ENCODE measurements at places on chromosomes 11 and 22.

DNA sequence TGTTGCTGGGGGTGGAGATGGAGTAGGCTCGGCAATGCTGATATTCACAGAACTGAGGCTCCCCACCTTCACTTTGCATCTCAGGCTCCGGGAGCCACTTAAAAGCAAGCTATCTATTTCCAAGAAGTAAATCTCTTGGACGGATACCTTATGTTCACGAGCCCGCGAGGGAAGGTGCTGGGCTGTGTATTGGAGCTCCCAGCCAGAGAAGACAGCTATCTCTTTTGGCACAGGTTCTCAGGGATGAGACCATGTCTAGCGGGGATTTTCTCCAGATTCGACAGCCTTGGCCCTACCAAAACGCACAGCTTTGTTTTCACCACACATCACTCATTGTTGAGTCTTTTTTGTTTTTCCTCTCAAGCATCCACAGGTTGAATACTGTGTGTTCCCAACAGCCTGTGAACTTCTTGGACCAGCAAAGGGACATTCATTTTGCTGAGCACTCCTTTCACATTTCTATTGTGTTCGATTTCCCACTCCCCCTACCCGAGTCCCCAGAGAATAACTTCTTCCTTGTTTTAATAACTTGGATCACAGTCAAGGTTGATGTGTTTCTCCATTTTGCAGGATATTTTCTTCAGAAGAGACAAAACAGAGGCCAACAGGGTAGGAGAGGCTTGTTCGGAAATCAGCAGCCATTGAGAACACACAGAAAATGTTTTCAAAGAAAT lies 23.3 kb downstream of the WT1 start:
- DNase-seq = no peak

GRCh38 chr11:114193730-114194679 lies 102.2 kb upstream of the NNMT start:
- DNase-seq = no peak

- no peak for DNase-seq
Measured at GRCh38 chr11:56848141-56848809, 99.8 kb upstream of the OR9G4 start.

DNA sequence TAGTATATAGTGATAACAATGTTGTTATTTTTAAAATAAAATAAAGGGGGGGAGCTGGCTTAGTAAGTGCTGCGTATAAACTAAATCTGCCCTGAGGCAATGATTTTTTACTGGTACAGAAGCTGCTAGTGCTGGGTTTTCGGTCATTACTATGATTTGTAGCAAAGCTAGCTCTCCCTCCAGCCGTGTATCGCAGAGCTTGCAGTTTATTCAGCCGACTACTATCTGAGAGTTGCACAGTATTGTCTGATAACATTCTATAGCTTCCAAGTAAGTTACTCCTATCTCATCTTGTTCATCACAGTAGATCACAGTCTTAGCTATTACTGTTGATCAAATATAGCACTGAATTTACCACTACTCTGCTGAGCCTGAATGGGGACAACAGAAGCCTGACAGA lies 805.5 kb upstream of the ARHGAP42 start:
- no peak for DNase-seq

- DNase-seq = no peak
Measured at GRCh38 chr22:39026509-39027150, 5.7 kb downstream of the APOBEC3D start.

DNA sequence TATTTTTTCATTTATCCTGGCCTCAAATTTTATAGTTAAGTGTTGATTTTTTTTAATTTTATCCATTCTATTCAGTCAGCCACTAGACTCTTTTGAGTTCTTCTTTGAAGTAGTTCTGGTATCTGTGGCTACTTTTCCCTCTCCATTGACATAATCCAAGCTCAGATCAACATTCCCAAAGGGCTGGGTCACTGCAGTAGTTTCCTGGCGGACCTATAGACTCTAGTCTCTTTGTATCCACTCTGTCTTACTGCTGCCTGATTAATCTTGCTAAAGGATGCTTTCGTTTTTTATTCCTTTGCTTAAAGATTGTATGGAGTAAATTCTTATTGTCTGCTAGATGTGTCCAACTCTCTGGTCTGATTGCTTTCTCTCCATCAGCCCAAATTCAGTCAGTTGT lies 87.6 kb downstream of the UVRAG start:
- no peak for DNase-seq

DNA sequence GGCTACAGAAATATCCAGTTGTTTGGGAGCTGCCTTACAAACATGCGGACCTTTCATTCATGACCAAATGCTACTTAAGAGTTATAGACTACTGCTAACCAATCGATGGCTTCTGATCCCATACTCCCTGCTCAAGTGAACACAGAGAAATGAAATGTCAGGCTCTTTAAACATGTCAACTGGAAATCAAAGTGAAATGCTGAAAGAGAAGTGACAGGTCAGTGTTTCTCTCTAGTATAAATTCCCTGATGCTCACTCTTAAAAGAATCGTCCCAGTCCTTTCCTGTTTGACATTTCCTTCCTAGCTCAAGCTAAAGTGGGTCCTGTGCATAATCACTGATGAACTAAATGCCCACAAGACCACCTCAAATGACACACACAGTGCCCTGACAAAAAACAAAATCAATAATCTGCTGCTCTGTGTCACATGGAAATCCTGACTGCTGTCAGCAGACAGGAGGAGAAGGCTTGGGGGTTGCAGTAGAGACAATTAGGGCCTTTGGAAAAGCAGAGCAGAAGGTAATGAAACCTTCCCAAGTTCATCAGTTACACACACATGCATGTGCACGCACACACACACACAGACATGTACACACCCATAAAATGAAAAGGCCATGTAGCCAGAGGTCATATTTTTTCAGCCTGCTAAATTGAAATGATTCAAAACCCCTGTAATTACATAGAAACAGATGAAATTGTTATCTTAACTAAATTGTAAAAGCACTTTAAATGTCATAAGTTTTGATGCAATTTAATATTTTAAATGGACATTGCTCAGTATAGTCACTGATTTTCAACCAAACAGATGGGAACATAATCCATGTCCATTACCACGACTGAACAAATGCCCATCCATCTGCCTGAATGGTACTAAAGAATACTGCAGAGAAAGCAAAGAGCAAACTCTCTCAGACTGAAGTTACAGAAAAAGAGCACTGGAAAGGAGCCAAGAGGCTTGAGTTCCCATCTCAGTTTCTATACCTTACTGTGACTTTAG lies 330.7 kb downstream of the TTC28 start:
- no peak for DNase-seq

DNA sequence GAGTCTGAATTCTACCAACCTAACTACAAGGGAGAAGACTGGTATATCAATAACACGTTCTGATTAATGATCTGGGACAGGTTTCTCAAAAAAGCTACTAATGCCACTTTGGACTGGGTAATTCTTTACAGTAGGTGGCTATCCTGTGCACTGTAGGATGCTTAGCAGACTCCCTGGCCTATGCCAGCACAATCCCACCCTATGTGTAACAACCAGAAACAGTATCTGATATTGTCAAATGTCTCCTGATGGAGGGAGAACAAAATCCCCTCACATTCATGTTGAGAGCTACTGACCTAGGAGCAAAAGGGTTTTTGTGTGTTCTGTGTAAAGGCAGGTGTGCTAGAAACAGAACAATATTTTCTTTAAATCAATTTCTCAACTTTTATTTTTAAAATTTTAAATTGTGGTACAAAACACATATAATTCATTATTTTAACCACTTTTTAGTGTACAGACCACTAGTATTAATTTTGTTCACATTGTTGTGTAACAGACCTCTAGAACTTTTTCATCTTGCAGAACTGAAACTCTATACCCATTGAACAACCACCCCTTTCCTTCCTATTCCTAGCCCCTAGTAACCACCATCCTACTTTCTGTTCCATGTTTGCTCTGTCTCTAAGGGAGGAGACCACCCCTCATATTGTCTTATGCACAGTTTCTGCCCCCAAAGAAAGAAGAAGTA lies 2.1 kb upstream of the MS4A6A start:
- no peak for DNase-seq

DNA sequence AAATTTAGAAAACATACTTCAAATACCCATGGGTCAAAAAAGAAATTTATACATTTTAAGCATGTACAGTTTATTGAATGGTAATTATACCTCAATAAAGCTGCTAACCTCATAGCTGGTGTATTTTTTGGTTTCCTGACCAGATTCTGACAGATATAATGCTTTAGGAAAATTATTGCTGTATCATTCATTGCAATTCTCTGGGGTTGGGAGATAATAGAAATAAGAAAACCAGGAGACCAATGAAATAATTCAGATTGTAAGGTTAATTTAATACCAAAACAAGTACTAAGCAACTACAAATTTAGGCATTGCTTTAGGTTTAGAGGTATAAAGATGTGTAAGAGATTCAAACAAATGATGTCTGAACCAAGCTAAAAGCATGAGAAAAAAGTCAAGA lies 120.1 kb downstream of the ENTHD1 start:
- no peak for DNase-seq

DNA sequence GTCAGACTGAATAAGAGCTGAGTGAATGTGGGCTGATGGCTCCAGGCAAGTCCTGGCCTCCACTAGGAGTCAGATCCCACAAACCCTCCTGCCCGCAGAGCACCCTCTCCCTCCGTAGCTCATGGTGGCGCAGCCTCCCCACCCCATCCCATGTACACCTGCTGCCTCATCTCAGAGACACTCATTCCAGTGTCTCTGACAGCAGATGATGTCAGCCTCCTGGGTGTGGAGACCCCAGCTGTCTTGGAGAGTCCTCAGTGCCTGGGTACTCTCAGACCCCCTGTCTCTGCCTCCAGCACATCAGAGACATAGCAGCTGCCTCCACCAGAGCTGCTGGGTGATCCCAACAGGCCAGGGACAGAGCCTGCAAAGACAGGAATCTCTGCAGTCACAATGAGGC lies 9.5 kb downstream of the IGLL5 start:
- no peak for DNase-seq

DNA sequence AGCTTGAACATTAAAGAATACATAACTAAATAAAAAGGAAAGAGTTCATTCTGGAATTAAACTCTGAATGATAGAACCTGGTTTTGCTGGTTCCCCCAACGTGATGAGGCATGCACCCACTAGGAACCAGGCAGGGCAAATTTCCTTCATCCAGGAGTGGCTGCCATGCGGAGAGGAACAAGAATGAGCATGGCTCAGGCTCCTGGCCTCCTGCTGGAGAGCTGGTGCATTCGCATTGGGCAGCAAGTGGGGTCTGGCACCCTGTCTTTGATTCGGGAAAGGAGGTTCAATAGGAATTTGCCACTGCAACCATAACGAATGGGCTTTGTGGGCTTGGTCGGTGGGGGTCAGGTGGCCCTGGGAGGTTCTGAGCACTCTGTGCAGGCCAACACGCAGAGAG lies 169.8 kb upstream of the TENM4 start:
- DNase-seq = no peak

DNA sequence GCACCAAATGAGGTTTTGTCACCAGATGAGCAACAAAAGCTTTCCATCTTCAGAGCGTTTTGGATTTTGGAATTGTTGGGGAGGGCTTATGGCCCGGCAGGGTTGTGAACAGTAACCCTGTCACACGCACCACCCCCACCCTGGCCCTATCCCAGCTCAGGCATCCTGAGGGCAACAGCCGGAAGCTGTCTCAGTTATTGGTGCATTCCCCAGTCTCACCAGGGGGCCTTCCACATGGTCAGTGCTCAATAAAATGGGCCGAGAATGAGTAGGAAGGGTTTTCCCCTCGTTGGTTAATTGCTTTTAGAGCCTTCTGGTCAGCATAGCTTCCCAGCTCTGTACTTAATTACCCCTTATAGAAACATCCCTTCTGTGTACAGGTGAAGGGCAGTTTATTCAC lies 46.0 kb downstream of the LRP5 start:
- no peak for DNase-seq

- DNase-seq = no peak
Measured at GRCh38 chr11:117427356-117427874, 99.8 kb downstream of the CEP164 start.

GRCh38 chr11:96219981-96220623 lies 122.9 kb downstream of the MAML2 start:
- no peak for DNase-seq

DNA sequence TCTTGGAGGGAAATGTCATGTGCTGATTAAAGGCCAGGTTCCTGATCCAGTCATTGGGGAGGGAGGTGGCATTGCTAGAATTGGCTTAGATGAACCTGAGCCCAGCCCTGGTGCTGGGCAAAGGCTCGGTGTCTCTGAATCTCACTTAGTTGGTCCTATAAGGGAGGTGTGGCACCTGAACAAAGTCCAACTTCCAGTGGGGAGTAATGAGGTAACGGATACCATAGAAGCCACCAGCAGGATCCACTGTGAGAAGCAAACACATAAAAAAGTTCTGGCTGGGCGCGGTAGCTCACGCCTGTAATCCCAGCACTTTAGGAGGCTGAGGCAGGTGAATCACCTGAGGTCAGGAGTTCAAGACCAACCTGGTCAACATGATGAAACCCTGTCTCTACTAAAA lies 26.6 kb downstream of the PRDM11 start:
- no peak for DNase-seq

GRCh38 chr11:32893343-32894148 lies 935 bp downstream of the QSER1 start:
- DNase-seq = peak; percentile 33

GRCh38 chr11:112734207-112734606 lies 227.0 kb upstream of the NCAM1 start:
- no peak for DNase-seq

DNA sequence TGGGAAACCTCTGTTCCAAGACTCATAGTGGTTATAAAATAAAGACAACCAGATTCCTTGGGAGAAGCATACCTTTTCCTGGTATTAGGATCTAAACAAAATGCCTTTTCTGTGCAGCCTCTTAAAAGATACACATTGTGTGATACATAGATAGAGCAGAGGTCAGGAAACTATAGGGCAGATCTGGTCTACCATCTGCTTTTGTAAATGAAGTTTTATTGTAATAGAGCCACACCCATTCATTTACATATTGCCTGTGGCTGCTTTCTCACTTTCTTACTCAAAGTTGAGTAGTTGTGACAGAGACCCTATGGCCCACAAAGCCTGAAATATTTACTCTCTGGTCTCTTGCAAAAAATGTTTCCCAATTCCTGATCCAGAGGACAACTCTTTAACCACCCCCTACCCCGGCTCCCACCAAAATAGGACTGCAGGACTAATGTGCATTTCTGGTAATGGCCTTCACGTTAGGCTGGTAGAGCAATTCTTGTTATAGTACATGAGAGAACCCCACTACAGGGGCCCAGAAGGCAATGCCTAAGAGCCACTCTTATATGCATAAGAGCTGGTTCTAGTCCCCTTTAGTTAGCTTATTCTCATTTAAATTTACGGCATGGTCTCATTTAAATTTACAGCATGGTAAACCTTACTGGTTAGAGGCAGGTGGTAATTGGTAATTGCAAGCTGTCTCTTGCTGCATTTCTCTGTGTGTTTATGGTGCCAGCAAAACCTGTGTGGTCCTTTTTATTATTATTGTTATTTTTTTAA lies 76.8 kb upstream of the YWHAH start:
- no peak for DNase-seq

- DNase-seq = no peak
Measured at GRCh38 chr11:27354359-27354965, 8.6 kb downstream of the CCDC34 start.

- DNase-seq = no peak
Measured at GRCh38 chr11:12840871-12841660, 166.8 kb downstream of the TEAD1 start.

GRCh38 chr11:451738-452137 lies 1.7 kb downstream of the PTDSS2 start:
- no peak for DNase-seq
